Central memory CD4-positive, alpha-beta T cell (primary cell): ENCODE measurements at places on chromosomes 5 and 9.

- no peak for DNase-seq
These were observed 79.9 kb downstream of the ISOC1 start for GRCh38 chr5:129174480-129174879.

DNA sequence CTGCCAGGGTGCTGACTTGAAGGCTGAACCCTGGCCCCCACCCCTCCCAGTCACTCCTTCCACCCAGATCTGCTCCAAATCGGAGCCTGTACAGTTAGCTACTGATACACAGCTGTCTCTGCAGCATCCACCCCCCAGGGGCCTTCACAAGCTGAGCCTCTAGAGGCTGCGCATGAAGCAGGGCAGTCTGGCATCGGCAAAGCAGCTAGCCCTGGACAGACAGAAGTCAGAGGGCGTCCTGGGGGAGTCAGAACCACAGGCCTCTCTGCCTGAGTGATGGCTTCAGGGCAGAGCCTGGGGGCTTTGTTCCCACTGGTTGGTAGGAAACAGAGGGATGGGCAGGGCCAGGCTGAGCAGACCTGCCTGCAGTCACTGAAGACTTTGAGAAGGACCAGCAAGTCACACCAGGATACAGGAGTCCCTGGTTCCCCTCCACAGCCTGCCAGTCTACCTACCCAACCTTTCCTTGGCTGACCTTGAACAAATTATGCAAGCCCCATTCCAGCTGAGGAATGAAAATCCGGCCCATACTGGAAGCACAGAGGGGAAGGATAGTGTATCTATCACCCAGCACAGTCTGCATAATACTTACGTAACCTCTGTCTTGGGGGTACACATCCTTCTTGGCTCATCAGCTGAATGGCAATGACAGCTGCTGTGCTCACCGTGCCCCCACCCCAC is 8.8 kb downstream of the VDAC1 start:
- DNase-seq: no peak

DNA sequence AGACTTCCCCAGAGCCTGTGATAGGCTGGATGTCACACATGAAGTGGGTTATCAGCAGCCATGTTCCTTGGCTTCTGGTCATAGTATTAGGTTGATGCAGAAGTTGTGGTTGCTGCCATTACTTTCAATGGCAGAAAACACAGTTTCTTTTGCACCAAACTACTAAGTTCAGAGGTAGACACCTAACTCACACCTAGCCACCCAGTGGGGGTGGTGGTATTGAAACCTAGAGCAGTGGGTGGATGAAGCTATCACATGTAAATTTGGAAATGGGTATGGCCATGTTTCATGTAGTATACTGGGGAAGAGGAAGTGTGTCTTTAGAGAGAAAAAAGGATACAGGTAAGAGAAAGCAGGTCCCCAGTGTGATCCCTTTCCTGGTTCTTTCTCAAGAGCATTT is 347.9 kb upstream of the SEMA6A start:
- no peak for DNase-seq

GRCh38 chr5:4781299-4781698 is 358.8 kb upstream of the ADAMTS16 start:
- DNase-seq: no peak

GRCh38 chr5:10668697-10669096 is 92.3 kb downstream of the DAP start:
- no peak for DNase-seq

GRCh38 chr5:10789021-10789420 is 28.0 kb upstream of the DAP start:
- DNase-seq: no peak

GRCh38 chr5:91219091-91219802 is 163.9 kb downstream of the ARRDC3 start:
- no peak for DNase-seq

DNA sequence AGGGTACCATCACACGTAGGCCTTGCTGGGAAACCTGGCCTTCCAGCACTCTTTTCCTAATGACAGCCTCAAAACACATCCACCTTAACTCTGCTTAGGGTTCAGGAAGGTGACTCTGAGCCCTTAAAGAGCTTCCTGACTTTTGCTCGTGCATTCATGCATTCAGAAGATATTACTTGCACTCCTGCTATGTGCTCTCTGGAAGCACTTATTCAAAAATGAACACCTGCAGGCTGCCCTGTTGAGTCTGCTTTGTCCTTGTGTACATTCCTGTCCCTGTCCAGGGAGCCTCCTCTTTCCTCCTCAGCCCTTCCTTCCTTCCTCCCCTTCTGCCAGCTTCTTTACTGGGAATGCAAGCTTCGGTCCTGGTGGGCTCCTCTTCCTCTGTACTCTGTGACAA is 61.5 kb downstream of the SPRY4 start:
- DNase-seq: no peak

GRCh38 chr9:133050781-133051180 is 11.0 kb upstream of the CEL start:
- DNase-seq: no peak

DNA sequence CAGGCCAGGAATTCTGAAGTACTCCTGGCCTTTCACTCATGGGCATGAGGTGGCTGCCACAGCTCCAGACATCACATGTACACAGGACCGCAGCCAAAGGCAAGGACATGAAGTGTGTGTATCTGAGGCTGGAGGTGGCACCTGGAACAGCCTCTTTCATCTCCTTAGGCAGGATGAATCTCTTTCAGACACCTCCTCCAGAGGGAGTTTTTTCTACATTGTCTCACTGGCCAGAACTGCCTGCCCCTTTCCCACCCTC is 142.8 kb downstream of the BARX1 start:
- no peak for DNase-seq

DNA sequence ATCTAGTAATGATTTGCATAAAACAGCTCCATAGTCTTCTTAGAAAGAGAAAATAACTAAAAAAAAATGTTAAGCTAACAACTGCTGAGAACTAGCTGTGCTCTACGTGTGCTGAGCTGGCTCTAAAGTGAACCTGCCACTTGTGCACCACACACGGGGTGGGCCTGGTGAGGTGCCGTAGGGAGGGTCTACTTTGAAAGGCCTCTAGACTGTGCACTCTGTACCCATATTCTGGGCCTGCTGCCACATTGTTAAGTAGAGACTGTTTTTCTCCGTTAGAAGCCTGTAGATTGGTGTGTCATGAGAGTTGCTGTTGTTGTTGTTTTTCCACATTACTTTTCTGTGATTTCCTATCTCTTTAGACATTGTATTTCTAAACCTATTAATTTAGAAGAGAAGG is 93.9 kb downstream of the CD180 start:
- DNase-seq: no peak

- DNase-seq: no peak
These were observed 202.9 kb downstream of the NR2F1-AS1 start for GRCh38 chr5:93378073-93378472.

GRCh38 chr9:123031963-123032362 is 1.5 kb upstream of the GPR21 start:
- no peak for DNase-seq

GRCh38 chr5:178279723-178280438 is 47.3 kb upstream of the PHYKPL start:
- peak; percentile 21 for DNase-seq
